Parietal lobe (tissue), 2 donors: ENCODE measurements at places on chromosomes 6 and 20. TPM values are rescaled to one million over a fixed set of nuclear protein-coding genes. Genes with fewer than 3 reads are reported as not detected.

The TRIM15 gene
- total RNA-seq, result not detected

The ELOVL2 gene
- total RNA-seq, result 45.7 TPM

The C6orf15 gene
- not detected for total RNA-seq

The MYBL2 gene
- total RNA-seq, result 2.2 TPM

The TTI1 gene
- total RNA-seq, result 43.8 TPM

The KHDC1L gene
- total RNA-seq, result not detected

The RGS17 gene
- total RNA-seq, result 82.6 TPM

The EEF1E1 gene
- 22.2 TPM for total RNA-seq

The IRAK1BP1 gene
- 35.4 TPM for total RNA-seq

The WFDC10B gene
- not detected for total RNA-seq

The TMEM244 gene
- not detected for total RNA-seq

The PRDM13 gene
- total RNA-seq, result not detected

The C2 gene
- 3.1 TPM for total RNA-seq

The MUC22 gene
- not detected for total RNA-seq

The TTBK1 gene
- 26.3 TPM for total RNA-seq

The PNLDC1 gene
- total RNA-seq, result not detected

The PTGIS gene
- 7.5 TPM for total RNA-seq
